ENCODE measurements at places on chromosomes 12 and 14. TPM values are rescaled to one million over a fixed set of nuclear protein-coding genes. Genes with fewer than 3 reads are reported as not detected.
A peak's percentile ranks its signal among the peaks of the same experiment; 100 is the strongest.

Gene TCTN1
- 10.4 TPM for total RNA-seq

Gene EFS
- 0.10 TPM for total RNA-seq

Gene CLEC14A
- not detected for total RNA-seq

Gene PLXNC1
- total RNA-seq, result 3.1 TPM

Gene RASAL1
- total RNA-seq, result 15.1 TPM

Gene CCDC196
- total RNA-seq, result not detected

- no peak for DNase-seq
Measured at GRCh38 chr14:101191721-101192660, 288.5 kb upstream of the RTL1 start.

DNA sequence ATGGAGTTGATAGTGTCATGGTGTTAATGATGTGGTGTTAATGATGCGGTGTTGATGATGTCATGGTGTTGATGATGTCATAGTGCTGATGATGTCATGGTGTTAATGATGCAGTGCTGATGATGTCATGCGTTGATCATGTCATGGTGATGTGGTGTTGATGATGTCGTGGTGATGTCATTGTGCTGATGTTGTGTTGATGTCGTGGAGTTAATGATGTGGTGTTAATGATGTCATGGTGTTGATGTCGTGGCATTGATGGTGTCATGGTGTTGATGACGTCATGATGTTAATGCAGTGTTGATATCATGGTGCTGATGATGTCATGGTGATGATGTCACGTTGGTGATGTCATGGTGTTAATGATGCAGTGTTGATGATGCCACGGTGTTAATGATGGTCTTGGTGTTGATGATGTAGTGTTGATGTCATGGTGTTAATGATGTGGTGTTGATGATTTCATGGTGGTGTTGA, 49.1 kb upstream of the RIMBP2 start:
- no peak for DNase-seq

GRCh38 chr14:54169254-54169924, 212.8 kb upstream of the BMP4 start:
- no peak for DNase-seq

DNA sequence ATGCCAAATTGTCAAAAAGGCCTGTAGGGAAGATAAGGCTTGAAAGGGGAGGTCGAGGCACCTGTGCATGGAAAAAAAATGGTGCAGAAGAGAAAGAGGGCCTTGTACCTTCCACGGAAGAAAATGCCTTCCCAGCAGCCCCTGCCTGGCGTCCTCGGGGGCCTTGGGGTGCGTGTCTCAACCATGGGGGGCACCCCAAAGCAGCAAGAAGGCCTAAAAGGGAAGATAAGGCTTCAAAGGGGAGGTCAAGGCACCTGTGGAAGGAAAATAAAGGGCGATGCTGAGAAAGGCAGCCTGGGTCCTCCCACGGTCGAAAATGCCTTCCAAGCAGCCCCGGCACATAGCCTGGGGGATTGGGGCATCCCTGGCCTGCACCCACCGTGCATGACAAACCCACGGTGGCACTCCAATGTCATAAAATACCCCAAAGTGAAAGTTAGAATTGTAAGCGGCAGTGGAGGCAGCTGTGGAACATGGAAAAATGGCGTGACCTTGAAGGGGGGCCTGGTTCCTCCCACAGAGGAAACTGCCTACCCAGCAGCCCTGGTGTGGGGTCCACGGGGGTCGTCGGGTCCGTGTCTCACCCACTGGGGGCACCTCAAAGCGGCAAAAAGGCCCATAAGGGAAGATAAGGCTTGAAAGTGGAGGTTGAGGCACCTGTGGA, 275.0 kb downstream of the ALG10 start:
- peak; percentile 39 for DNase-seq

DNA sequence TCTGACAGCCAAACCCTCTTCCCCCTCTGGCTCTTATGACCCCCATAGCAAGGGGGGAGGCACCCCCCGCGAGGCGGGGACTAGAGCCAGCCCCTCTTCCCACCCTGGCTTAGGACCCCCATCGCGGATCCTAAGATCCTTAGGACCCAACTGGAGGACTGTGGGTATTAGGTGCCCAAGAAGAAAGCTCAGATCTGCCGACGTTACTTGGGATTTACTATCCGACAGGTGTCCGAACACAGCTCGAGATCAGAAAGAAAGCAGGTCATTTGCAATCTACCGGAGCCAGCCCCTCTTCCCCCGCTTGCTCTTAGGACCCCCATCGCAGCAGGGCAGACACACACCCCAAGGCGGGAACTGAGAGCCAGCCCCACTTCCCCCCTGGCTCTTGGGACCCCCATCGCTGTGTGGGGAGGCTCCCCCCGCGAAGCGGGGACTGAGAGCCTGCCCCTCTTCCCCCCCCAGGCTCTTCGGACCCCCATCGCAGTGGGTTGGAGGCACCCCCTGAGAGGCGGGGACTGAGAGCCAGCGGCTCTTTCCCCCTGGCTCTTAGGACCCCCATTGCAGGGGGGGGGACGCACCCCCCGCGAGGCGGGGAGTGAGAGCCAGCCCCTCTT, 46.8 kb downstream of the DDX11 start:
- DNase-seq, result no peak

- DNase-seq, result no peak
Measured at GRCh38 chr14:34027990-34028495, 77.2 kb upstream of the EGLN3 start.

- DNase-seq, result no peak
Measured at GRCh38 chr12:127268706-127269425, 998.1 kb upstream of the TMEM132C start.

GRCh38 chr14:89397569-89398230, 19.3 kb downstream of the FOXN3 start:
- DNase-seq, result no peak

- DNase-seq, result no peak
Measured at GRCh38 chr14:21215879-21216251, 53.4 kb downstream of the HNRNPC start.

GRCh38 chr12:45685680-45686079, 43.8 kb upstream of the ARID2 start:
- DNase-seq, result no peak

DNA sequence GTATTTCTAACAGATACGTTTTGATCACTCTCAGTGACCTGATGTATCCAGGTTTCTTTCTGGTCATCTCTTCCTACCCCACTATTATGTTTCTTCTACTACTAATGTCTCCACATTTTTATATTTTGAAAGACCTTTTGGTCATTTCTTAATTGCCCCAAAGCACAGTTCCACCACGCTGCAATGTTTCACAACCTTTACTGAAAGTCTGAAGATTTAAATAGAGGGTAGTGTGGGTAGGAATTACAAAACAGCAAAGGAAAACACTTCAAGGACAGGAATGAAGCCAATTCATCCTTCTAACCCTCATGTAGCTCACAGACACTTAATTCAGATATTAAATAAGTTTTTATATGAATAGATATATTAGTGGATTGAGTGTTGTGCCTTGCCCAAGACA, 36.1 kb upstream of the SLC16A7 start:
- no peak for DNase-seq

GRCh38 chr12:93425736-93426411, 15.9 kb downstream of the UBE2N start:
- DNase-seq, result no peak

DNA sequence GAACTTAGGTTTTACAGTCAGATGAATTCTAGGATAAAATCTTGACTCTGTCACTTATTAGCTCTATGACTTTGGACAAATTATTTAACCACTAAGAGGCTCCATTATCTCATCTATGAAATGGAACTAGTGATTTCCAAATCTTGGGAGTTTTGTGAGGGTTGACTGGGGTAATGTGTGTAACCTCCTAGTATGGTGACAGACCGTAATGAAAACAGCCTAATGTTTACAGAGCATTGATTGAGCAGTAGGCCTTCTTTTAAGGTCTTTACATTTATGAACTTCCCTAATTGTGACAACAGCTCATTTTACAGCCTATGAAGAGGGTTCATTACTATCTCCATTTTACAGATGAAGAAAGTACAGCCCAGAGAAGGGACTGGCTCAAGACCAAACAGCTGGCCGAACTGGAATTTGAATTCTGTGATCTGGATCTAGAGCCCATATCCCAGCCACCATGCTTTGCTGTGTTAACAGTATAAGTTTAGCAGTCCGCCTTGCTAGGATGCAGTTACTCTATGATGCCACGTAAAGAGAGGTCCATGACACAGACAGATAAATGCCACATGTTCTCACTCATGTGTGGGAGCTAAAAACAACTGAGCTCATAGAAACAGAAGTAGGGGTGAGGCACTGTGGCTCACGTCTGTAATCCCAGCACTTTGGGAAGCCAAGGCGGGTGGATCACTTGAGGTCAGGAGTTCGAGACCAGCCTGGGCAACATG, 9.1 kb upstream of the FBXL14 start:
- no peak for DNase-seq
